ENCODE measurements at places on chromosomes 4 and X.

DNA sequence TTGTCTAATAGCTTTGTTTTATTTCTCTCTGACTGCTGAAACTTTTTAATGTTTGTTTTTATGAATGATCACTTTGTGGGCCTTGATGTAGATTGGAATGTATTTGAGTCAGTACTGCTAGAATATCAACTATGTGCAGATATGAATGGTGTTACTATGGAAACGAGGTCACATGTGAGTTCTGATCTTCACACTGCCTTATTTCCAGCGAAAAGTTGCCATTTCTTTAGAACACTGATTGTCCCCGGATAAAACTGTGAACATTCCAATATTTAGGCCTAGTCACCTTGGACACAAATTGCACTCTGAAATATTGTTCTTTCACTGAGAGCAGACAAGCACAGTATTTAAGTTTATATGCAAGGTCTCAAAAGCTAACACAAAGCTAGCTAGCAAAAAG lies 27.2 kb upstream of the MAGED1 start:
- no peak for DNase-seq

DNA sequence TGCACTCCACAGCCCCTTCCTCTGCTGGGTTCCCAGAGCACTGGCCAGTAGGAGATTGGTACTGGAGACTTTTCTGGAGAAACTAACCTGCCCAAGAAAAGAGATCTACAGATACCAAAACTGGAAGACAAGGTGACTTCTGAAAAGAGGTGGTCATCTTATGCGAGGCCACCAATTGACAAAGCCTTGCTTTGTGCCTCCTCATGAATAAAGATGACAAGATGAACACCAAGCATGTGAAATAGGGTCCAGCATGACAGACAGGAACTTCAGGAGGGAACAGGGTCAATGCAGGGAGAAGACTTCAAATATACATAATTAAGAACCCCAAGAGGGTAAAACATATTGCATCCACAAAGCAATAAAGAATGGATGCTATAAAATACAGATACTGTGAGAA lies 137.9 kb downstream of the APBB2 start:
- no peak for DNase-seq

- no peak for DNase-seq
Measured at GRCh38 chrX:65878456-65878855, 161.4 kb downstream of the VSIG4 start.

GRCh38 chr4:185394568-185395237 lies 1.0 kb downstream of the LRP2BP start:
- DNase-seq = no peak

- DNase-seq = no peak
Measured at GRCh38 chr4:86895692-86896488, 3.7 kb upstream of the C4orf36 start.

- no peak for DNase-seq
Measured at GRCh38 chrX:22536746-22537304, 264.1 kb downstream of the CBLL2 start.

GRCh38 chr4:188262464-188262863 lies 123.2 kb downstream of the TRIML1 start:
- DNase-seq = no peak

- no peak for DNase-seq
Measured at GRCh38 chrX:46444011-46444410, 101.2 kb downstream of the ZNF674 start.

DNA sequence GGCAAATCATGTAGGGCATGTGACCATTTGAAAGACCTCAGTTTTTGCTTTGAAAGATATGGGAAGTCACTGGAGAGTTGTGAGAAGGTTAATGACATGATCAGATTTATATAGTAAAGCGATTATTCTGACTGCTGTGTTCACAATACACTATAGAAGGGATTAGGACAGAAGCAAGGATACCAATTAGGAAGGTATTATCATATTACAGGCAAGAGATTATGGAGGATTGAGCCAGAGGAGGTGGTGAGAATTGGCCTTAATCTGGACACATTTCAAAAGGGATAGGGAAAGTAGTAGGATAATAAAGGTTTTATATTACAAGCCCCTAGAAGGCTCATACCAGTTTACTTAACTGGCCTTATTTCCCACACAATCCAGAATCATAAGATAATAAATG lies 124.9 kb upstream of the POF1B start:
- no peak for DNase-seq

- no peak for DNase-seq
Measured at GRCh38 chrX:112877771-112878173, 37.1 kb upstream of the AMOT start.

DNA sequence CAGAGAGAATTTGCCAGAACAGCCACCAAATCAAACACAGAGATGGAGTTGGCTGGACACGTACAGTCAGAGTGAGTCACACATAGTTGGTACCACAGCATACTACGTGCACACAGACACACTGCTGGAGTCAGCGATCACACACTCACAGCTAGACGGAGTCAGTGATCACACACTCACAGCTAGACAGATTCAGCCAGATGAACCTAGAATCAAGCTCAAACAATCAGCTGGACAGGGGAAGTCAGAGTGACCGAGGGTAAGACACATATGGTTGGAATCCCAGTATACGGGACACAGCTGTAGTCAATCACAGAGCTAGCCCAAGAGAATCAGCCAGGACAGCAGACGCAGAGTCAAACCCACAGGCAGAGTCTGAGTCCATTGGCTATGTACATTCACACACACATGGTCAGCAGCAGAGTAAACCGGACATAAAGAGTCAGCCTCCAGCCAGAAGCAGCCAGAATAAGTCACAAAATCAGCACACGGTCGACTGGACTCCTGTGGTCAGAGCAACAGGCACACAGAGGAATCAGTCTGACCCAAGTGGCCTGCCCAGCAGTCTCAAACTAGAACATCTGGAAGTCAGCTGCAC lies 4.6 kb downstream of the SLC38A5 start:
- DNase-seq = no peak

DNA sequence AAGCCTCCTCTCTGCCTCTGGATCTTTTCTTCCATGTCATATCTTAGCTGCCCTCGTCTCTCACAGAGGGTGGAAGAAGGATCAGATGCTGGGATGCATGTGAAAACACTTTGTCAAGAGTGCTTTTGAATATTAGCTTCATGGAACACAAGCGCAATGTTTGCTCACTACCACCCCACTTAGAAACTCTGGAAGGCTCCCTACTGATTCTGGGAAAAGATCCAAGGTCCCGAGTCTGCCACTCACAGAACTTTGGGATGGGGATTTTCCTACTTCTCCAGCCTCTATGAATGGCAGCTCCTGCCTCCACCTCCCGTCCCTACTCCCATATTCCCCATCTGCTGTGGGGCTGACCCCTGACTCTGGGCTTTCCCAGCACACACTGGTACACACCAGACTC lies 40.2 kb upstream of the CRMP1 start:
- DNase-seq = no peak

Measured in CD4-positive, alpha-beta T cell treated with Interleukin-4 for 1 hour (primary cell).